T follicular helper cell (primary cell): ENCODE measurements at places on chromosomes 3 and 15.

- no peak for DNase-seq
Observed at GRCh38 chr15:94206463-94207167, 24.7 kb upstream of the MCTP2 start.

GRCh38 chr15:88020806-88021205, 235.7 kb downstream of the NTRK3 start:
- DNase-seq, result no peak

- DNase-seq, result no peak
Observed at GRCh38 chr3:184005941-184006507, 11.7 kb downstream of the ABCC5 start.

GRCh38 chr15:79981831-79982455, 10.9 kb upstream of the BCL2A1 start:
- DNase-seq, result no peak

DNA sequence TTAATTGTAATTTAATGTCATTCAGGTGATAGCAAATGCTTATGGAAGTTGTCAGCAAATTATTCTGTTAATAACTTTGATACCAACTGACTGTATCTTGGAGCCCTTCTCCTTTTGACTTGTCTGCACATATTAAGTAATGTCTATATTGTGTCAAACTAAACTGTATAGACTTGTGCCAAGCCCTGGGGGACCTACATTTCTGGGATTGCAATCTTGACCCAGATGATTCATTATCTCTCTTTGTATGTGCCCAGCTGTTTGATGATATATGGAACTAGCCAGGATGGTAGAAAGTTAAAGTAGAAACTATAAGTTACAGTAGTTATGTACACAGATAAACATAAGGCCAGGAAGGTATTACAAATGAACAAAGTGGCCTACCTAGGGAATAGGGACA, 402.8 kb upstream of the RARB start:
- DNase-seq, result no peak

DNA sequence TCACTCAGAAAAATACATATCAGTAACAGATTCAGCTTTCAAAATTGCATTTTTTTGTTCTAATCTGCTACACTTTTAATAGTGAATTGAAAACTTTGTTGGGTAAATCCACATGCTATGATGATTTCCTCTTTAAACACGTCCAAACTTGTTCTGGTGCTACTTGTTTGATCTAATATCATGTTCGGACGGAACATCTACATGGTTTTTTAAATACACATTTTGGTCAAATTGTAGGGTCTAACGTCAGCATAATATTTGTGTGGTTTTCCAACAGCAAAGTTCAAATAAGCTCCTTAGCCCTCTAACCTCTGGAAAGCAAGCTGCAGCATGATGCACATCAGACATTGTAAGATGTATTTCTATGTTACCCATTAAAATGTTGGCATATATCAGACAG, 98.5 kb upstream of the OSTN start:
- DNase-seq, result no peak

DNA sequence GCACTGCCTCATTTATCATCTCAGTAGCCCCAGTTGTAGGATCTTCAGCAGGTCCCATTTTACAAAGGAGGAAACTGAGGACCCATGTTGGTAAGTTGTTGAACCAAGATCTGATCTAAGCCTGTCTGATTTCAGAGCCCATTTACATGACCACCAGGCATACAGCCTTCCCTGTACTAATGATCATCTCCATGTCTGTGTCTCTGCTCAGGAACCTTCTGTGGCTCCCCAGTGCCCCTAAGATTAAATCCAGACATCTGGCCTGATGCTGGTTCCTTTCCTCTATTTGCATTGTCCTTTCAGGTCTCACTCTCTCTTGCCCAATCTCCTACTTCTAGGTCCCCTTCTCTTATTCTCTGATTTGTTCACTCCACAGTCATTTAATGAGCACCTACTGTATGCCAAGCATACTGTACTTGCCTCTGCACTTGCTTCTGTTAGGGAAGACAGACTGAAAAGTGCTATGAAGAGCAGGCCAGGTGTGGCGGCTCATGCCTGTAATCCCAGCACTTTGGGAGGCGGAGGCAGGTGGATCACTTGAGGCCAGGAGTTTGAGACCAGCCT, 32.4 kb downstream of the ATP2B2 start:
- DNase-seq, result no peak

DNA sequence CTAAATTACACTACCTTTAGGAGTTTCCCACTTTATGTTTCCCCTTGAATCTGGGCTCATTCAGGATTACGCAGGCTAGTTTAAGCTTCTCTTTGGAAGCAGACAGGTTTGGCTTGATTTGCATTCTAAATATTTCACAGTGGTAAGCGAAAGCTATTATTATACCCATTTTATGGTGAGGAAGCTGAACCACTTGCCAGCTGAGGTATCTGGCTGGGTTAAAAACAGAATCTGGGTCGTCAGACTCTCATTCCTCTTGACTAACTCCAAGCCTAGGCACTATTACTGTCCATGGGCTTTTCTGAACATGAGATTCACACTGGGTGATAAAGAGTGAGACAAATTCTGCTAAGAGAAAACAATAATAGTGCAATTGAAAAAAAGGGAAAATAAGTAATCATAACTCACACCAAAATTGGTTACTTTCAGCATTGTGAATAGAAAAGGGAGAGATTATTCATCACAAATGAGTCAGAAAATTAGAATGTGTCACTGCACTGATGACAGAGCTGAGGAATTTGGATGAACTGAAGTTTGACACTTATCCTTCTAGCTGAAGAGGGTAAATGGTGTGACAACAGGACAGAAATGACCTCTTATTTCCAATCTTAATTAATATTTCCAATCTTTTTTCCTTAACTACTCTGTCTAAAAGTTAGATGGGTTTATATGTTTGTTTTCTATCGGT, 211.3 kb downstream of the TIGIT start:
- no peak for DNase-seq
